ENCODE measurements at places on chromosomes 1 and 21.

- no peak for DNase-seq
These were observed 23.7 kb downstream of the KCNJ15 start for GRCh38 chr21:38280454-38280853.

- no peak for DNase-seq
These were observed 217.8 kb upstream of the HOOK1 start for GRCh38 chr1:59596956-59597355.

- no peak for DNase-seq
These were observed 66.9 kb upstream of the TINAGL1 start for GRCh38 chr1:31509124-31510072.

GRCh38 chr1:42034426-42034825 is 115.7 kb upstream of the HIVEP3 start:
- DNase-seq = no peak

DNA sequence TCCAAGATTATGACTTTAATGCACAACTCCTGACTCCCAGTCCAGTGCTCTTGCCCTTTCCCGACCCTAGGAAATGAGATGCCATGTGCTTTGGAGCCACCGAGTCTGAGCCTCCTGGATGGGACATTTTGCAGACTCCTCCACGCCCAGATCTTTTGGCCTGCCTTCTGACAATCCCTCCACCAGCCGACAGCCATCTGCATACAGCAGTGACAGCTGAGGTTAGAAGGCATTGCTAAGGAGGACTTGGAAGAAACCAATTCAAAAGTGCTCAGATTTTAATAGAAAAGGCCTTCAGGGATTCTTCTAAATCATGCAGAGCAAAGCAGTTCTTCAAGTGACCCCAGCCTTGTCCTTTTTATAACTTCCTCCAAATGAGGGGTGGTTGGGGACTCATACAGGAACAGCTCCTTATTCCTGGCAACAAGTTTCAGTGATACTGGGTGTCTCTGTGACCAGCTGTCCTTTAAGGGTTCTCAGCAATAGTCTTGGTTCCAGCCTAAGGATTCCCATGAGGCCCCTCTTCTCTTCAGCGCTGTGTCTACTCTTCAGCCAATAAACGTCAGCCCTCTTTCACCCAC is 369.3 kb downstream of the PBX1 start:
- no peak for DNase-seq

DNA sequence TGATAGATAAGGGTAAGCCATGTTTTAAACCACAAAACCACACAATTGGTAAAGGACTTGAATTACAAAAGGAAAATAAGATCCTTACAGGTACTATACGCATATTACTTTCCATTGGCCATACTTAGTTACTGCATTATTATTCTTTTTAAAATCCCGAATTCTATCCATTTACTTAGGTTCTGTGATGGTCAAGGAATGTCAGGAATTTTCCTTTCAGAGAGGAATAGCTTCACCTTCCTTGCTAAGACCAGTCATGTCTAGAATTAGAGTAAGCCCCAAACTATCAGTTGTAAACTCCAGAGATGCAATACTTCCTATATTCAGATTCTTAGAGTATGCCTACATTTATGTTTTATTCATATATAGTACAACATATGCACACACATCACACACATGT is 13.7 kb downstream of the EFCAB7 start:
- DNase-seq = no peak

DNA sequence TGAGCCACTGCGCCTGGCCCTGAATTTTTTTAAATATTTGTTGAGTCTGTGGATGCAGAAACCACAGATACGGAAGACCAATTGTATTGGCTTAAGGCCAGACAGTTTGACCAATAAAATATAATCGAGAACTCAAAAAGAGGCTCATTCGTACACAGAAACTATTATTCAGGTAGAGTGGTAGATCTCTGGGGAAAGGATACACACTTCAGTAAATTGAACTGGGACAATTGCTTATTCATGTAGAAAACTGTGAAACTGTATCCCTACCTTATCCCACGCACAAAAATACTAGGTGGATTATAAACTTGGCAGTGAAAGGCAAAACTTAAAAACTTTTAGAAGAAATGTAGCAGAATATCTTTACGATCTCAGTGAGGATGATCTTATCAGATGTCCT is 25.0 kb upstream of the SHE start:
- DNase-seq = no peak

GRCh38 chr1:184212649-184213314 is 161.3 kb downstream of the TSEN15 start:
- DNase-seq = no peak

- no peak for DNase-seq
These were observed 80.5 kb downstream of the HSF2BP start for GRCh38 chr21:43578677-43579303.

- no peak for DNase-seq
These were observed 10.0 kb downstream of the MAEL start for GRCh38 chr1:166999075-166999474.

DNA sequence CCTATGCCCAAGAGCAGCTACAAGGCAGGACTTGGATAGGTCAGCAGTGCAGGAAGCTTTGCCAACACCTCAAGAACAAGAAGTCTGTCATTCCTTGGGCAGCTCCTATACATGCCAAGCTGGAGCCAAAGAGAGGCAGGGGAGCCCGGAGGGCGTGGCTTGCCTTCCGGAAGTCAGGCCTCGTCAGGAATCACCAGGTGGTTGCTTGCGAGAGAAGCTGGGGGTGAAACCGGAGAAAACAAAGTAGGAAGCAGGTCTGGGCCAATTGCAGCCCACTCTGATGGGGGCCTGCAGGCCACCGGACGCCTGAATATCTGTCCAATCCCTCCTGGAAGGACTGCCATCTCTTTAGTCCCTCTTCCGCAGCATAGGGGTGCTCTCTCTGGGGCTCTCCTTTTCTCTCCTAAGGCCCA is 794 bp upstream of the FAM76A start:
- peak; percentile 64 for DNase-seq

- no peak for DNase-seq
These were observed 22.8 kb upstream of the RGS1 start for GRCh38 chr1:192552760-192553191.

- DNase-seq = no peak
These were observed 134.3 kb upstream of the ZBTB40 start for GRCh38 chr1:22317231-22317919.

DNA sequence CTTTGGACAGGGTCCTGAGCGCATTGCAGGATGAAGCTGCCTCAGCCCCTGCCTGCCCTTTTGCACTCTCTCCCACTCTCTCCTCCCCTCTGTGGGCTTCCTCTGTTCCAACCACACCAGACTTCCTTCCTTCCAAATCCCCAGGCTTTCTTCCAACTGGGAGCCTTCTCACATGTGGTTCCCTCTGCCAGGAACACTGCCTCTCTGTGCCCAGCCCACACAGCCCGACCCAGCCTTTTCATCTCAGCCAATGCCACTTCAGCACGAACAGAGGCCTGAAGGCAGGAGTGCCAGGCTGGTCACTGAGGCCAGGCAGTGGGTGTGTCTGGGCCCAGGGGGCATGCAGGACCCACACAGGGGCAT is 5.9 kb downstream of the SELENON start:
- DNase-seq = no peak

- DNase-seq = no peak
These were observed 7.0 kb upstream of the BMP8B start for GRCh38 chr1:39795651-39796050.

GRCh38 chr1:24414775-24415333 is 748 bp upstream of the NIPAL3 start:
- DNase-seq = no peak

- no peak for DNase-seq
These were observed 16.8 kb downstream of the LGR6 start for GRCh38 chr1:202210385-202210784.

All from brain (organoid and tissue), 16 donors.